G401 (cell line): ENCODE measurements at places on chromosomes 4 and X.

DNA sequence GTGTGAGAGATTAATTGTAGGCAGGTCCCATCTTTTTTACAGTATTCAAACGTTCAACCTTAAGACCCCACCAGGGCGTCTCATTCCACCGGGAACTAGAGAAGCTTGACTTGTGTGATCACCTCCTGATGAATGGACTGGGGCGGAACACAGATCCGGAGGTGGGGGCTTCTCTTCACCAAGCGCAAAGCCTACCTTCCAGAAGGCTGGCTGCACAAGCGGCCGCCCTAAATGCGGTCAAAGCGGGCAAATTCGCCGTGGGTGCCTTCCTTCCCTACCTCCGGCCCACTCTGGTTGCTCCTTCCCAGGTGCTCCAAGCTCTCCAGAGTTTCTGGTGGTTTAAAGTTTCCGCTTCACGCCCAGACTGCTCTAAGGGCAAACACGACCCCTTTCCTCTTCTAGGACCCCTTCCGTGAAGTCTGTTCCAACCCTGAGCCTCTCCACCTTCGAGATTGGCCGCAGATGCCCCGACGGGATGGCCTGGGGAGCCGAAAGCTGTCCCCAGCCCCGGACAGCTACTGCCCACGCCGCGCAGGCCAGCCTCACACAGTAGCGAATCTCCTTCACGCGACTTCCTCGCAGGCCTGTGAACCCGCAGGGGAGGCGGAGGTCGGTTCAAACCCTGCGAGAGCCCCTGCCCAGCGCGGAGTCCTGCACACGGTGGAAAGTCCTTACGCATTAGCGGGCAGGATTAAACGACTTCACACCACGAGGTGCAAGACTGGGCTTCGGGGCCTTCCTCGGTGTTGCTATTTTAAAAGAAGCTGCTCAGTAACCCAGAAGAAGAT lies 1.6 kb upstream of the WWC2 start:
- DNase-seq = no peak

- no peak for DNase-seq
Observed at GRCh38 chr4:4789462-4789861, 70.0 kb upstream of the MSX1 start.

DNA sequence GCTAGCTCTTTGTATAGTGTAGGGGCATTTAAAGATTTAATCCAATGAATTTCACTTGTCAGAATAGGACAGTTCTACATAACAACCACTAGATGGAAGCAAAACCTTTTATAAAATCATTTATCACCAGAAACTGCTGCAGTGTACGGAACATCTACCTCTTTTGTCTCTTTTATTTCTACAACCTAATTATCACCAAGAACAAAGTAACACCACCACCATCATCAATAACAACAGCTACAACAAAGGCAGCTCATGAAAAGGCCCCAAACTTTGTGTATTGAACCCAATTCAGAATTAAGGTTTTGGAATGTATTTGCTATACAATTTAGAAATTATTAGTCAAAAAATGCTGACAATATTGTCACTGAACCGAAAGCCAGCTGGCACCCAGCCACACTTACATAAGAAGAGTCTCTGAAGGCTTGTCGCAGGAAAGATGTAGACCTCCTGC lies 260.9 kb upstream of the RPS6KA3 start:
- peak; percentile 77 for DNase-seq

GRCh38 chr4:68216501-68216900 lies 29.0 kb downstream of the TMPRSS11B start:
- no peak for DNase-seq

GRCh38 chr4:1164444-1164843 lies 7.9 kb downstream of the SPON2 start:
- no peak for DNase-seq

DNA sequence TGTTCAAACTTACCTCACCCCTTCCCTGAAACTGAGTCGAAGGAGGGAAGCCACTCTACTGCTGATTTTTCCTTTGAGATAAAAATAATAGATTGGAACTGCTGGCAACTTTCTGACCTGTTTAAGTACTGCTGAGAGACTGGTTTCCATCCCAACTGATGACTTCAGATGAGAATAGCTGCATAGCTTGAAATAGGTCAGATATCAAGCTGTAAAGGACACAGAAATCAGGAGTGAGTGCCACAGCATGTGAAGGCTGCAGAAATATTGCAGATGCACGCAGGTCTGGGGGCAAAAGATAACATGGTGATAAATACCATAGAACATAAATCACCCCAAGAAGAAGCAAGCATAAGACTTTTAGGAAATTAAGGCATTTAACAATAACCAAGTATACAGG lies 923.2 kb downstream of the SH3BGRL start:
- DNase-seq = no peak

DNA sequence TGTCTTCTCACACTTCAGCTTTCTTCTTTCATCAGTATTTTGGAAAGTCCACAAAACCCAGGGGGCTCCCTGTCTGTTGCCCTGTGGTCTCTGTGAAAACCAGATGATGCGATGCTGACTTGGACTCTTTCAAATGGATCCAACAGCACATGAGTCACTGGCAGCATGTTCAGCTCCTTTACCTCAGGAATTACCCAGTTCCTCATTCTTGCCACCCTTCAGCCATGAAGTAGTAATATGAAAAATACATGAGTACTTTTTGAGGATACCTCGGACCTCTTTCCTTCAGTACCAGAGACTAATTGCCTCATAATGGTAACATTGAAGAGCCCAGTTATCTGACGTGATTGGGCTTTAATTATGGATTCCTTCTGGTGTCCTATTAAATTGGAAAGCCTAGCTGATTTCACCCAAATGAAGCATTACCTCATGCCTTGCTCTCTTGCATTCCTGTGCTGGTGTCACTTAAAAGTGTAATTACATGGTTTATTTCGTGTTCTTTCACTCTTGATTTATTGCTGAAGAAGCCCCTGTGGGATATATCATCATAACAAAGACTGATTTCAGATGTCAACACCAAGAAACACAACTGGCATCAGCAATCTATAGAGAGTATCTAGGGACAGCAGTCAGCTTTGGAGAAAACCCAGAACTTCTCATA lies 63.4 kb downstream of the NFKB1 start:
- DNase-seq = no peak

- DNase-seq = no peak
Observed at GRCh38 chr4:101264993-101265815, 82.1 kb downstream of the PPP3CA start.
